ENCODE measurements at places on chromosomes 4 and X.

GRCh38 chr4:18636001-18636585 lies 614.5 kb upstream of the LCORL start:
- no peak for DNase-seq

- DNase-seq, result no peak
These were observed 344.8 kb downstream of the ZNF674 start for GRCh38 chrX:46200413-46200812.

GRCh38 chrX:44063606-44064005 lies 90.4 kb upstream of the NDP start:
- no peak for DNase-seq

GRCh38 chr4:154361450-154361849 lies 130.1 kb downstream of the DCHS2 start:
- DNase-seq, result no peak

DNA sequence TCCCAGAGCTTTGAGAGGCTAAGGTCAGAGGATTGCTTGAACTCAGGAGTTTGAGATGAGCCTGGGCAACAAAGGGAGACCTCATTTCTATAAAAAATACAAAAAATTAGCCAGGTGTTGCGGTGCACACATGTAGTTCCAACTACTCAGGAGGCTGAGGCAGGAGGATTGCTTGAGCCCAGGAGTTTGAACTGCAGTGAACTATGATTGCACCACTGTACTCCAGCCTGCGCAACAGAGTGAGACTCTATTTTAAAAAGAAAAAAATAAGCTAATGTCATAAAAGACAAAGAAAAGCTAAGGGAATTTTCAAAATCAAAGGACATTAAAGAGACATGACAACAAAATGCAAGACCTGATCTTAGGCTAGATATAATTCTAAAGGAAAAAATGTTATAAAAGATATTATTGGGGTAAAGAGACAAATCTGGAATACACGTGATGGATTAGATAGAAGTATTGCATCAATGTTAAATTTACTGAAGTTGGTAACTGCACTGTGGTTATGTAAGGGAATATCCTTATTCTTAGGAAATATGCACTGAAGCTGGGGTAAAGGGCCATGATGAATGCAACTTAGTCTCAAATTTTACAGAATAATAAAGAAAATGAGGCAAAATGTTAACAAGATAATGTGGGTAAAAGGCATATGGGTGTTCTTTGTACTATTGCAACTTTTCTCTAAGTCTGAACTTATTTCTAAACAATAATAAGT lies 75.2 kb downstream of the SPRY1 start:
- no peak for DNase-seq

GRCh38 chrX:12999422-12999821 lies 24.5 kb downstream of the TMSB4X start:
- no peak for DNase-seq

DNA sequence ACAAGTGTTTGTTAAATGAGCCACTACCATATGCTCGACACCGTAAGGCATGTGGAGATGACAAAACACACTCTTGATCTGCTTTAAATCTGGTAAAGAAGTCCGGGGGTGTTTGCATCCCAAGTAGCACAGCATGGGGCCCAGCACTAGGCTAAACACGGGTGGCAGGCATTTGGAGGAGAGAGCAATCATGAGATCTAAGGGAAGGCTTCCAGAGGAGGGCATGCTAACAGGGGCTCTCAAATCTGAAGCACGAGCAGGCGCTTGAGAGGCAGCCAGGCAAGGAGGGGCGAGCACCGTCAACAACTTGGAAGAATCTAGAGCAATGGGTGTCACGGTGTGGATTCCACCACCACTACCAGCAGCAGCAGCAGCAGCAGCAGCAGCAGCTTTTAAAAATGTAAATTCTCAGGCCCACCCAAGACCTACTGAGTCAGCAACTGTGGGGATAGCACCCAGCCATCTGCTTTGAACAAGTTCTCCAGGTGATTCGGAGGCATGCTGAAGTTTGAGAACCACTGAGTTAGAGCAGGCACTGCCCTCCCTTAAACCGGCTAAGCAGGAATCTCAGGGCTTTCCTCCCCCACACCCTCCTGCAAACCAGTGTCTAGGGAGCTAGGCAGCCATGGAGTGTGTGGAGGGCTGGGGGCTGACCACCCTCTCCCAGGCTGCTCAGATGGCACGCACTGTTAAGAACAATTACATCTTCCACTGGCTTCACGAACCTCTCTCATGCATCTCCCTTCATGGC lies 70.2 kb upstream of the MAP3K15 start:
- DNase-seq, result no peak

GRCh38 chr4:182575225-182575624 lies 332.0 kb downstream of the TENM3 start:
- no peak for DNase-seq

DNA sequence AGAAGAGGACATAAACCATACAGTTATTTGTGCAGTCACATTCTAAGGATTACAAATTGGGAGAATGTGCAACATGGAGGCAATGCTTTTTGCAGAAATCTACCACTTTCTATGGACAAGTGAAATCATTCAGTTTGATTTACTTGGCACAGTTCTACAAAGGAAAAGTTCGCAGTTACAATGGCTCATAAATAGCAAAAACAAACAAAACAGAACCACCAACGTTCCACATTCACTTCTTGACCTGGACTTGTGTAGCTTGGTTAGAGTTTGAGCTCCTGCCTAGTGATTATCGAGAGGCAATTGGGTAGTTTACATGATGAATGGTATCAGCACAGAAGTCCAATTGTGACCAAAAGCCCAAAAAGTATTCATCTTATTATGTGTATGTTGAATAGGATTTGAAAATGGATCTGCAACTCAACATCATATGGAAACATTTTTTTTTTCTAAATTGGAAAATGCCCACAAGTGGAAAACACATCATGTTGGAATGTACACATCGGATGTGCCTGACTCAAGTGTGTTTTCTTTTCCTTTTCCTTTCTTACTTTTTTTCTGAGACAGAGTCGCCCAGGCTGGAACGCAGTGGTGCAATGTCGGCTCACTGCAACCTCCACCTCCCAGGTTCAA lies 123.8 kb downstream of the LUZP4 start:
- DNase-seq, result no peak

GRCh38 chr4:144787365-144788258 lies 141.7 kb downstream of the HHIP start:
- peak; percentile 9 for DNase-seq

DNA sequence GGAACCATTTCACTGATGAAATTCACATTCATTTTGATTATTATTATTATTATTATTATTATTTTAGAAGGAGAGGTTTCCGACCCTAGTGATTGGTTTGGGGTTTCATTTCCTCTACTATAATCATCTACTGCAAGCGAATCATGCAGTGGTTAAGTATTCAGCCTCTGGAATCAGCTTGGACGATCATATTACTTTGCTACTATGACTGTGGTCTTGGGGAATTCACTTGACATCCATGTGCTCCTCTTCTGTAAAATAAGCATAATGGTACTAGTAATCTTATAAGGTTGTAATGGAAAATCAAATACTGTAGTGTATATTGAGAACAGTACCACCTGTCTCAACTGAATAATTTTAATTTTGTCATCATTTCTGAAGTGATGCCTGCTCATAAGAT lies 132.1 kb upstream of the SLC4A4 start:
- DNase-seq, result no peak

- no peak for DNase-seq
These were observed 765 bp downstream of the CFAP97 start for GRCh38 chr4:185202984-185203485.

DNA sequence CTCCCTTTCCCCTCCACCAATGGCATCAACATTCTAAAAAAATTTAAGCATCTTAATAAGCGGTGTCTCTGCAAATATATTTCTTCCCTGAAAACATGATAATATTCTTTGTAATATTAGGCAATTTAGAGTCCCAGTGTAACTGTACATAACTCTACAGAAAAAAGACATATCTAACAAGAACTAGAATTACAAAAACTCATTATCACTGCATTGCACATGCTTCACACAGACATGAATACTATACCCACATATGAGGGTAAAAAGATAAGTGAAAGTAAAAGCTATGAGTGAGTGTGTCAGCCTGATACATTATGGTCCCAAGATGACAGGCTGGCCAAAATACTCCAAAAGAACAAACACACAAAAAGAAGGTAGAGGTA lies 2.4 kb upstream of the FGB start:
- DNase-seq, result no peak

- no peak for DNase-seq
These were observed 21.5 kb downstream of the CDX4 start for GRCh38 chrX:73468376-73468775.

DNA sequence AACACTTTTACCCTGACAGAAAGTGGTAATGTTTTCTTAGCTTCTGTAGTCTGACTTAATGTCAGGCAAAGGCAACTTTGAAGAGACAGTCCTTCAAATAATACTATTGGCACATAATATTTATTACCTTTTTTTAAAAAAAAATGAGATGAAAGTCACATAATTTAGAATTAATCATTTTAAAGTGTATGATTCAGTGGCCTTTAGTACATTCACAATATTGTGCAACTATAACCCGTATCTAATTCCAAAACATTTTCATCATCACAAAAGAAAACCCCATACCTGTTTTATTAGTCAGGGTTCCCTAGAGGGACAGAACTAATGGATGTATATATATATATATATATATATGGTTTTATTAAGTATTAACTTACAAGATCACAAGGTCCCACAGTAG lies 94.8 kb upstream of the TEX13A start:
- no peak for DNase-seq

DNA sequence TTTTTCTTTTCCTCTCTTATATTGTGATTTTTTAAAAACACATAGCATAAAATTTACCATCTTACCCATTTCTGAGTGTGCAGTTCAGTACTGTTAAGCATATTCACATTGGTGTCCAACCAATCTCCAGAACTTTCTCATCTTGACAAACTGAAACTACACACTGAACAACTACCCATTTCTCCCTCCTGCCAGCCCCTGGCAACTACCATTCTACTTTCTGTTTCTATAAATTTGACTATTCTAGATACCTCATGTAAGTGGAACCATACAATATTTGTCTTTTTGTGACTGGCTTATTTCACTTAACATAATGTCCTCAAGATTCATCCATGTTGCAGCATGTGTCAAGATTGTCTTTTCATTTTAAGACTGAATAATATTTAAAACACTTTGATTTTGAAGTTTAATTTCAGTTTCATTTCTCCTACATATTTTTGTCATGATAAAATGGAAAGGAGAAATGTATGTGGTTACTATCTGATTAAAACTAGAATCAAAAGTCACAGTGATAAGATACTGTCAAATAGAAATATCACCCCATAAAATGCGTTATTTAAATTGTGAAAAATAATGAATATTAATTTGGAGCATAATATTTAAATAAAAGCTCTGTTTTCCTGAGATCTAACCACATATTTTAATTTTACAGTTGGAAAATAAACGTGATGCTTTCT lies 122.8 kb downstream of the DIPK2B start:
- no peak for DNase-seq

DNA sequence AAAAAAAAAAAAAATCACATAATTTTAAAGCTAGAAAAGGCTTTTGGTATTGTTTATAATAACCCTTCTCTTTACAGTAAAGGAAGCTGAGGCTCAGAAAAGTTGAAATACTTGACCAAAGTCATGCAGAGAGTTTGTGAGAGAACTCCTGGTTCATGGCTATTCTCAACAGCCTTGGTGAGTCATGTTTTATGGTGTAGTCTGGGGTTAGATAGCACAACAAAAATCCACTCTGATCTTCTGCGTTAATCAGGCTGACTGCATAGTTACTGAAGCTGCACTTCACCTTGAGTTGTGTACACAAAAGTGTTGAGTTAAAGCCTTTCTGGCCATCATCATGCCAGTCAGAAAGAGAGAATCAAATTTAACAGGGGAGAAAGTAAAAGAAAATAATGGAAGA lies 19.3 kb upstream of the SFRP2 start:
- DNase-seq, result no peak

- DNase-seq, result no peak
These were observed 2.7 kb downstream of the N4BP2 start for GRCh38 chr4:40059362-40059761.

DNA sequence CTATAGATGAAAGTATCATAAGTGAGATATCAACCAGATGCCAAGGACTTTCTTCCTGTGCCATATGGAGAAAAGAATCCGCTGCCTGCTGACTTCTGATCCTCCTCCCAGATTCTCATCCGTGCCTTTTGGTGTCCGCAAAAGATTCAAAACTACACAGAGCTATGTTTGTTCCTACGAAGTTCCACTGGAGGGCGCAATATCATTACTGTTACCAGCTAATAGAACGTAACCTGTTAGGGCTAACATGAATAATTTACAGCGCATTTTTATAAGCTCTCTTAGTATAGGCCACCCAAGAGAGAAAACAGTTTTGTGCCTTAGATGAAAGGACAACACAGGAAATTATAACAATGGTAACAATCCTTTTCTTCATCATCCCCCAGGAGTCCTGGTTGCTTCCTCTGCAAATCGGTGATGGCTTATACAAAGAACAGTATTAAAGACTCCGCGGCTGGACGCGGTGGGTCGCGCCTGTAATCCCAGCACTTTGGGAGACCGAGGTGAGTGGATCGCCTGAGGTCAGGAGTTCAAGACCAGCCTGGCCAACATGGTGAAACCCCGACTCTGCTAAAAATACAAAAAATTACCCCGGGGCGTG lies 22.8 kb upstream of the CENPVL3 start:
- DNase-seq, result peak; percentile 31

- DNase-seq, result no peak
These were observed 207.0 kb upstream of the PDE5A start for GRCh38 chr4:119835613-119835910.

GRCh38 chr4:123557857-123558536 lies 161.4 kb downstream of the SPRY1 start:
- DNase-seq, result no peak

DNA sequence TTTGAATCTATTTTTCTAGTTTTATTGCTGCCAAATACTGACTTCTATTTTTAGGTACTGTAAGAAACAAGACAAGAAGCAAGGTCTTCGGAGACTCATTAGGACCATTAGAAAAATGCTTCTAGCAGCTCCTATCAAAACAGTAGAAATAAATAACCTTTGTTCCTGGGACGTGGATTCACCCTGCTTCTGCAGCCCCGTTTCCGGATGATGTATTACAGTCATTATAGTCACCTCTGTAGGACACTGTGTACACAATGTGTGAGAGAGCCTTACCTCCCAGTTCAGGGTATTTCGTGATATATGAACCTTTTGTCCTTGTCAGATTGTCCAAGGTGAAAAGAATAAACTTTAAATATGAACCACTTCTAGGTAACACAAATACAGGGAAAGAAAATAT lies 484.0 kb upstream of the TECRL start:
- peak; percentile 26 for DNase-seq

GRCh38 chrX:55008571-55009358 lies 8.6 kb downstream of the APEX2 start:
- DNase-seq, result no peak

DNA sequence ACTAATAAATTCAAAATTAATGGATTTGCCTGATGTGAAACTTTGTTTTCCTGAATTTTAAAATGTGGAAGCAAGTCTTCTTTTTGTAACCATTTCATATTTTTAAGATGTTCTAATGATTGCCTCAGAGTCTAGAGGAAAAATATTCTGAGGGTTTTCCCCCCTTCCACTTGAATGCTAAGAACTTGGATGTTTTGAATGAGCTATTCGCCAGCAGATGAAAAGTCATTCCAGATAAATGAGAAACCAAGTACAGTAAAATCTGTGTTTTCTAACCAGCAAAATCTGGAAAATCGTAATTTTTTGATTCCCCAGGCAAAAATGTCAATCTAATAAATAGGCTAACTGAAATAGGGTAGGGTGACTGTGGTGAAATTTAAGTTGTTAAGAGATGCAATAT lies 45.6 kb downstream of the SLIT2 start:
- no peak for DNase-seq

- no peak for DNase-seq
These were observed 34.7 kb downstream of the ADD1 start for GRCh38 chr4:2878346-2878745.
